Kidney epithelial cell (primary cell): ENCODE measurements at places on chromosomes 11 and 22.

- DNase-seq = no peak
These were observed 100.4 kb downstream of the ARL14EP start for GRCh38 chr11:30423279-30423648.

GRCh38 chr11:36550385-36551115 is 17.3 kb upstream of the RAG1 start:
- no peak for DNase-seq

GRCh38 chr11:67631411-67631810 is 1.7 kb upstream of the NUDT8 start:
- DNase-seq = no peak

GRCh38 chr22:24333301-24333700 is 62.7 kb downstream of the SPECC1L start:
- no peak for DNase-seq

GRCh38 chr11:23078289-23078971 is 218.2 kb upstream of the CCDC179 start:
- DNase-seq = no peak

DNA sequence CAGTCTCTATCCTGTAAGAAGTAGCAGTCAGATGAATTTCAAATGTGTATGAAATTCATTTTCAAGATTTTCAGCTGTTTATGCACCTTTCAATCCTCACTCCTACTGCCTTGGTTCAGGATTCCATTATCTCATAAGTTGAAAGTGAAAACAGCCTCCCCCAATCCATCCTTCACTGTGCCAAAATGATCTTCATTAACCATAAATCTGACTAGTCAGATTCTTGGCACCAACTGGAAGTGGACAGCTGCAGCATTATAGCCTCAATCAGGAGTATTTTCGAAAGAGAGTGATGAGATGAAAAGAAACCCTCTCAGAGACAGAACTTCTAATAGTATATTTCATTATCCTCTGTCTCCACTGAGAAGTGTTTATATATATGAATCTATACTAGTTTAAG is 365.3 kb upstream of the PDGFD start:
- no peak for DNase-seq

- no peak for DNase-seq
These were observed at the start of gene INPP5J for GRCh38 chr22:31122532-31123291. TSS of gene INPP5J (plus strand) at chr22:31122966. CDS start at chr22:31123015, 49 bp downstream.
